ENCODE measurements at places on chromosomes 4 and X. TPM values are rescaled to one million over a fixed set of nuclear protein-coding genes. Genes with fewer than 3 reads are reported as not detected.

DNA sequence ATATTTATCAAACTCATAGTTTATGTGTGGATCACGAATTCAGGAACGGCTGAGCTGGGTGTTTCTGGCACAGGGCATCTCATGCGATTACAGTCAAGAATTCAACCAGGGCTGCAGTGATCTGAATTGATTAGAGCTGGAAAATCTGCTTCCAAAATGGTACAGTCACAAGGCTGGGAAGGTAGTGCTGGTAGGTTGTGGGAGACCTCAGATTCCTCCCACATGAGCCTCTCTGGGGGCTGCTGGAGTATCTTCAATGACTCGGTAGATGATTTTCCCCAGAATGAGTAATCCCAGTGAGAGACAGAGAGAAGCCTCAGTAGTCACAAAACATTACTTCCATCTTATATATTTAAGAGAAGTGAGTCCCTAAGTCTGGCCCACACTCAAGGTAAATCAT lies 36.2 kb upstream of the PRDX4 start:
- no peak for DNase-seq
- no peaks in the 10 kb centered on the region for H3K27me3 ChIP-seq
- no peaks in the 10 kb centered on the region for H3K4me1 ChIP-seq
- H3K4me3 ChIP-seq = no peak overlapping the region

- no peak overlapping the region for H3K27ac ChIP-seq
- no peaks in the 10 kb centered on the region for H3K27me3 ChIP-seq
- no peaks in the 10 kb centered on the region for H3K4me1 ChIP-seq
- DNase-seq = no peak
- H3K4me3 ChIP-seq = no peak overlapping the region
Measured at GRCh38 chr4:143025081-143025704, 159.5 kb upstream of the USP38 start.

- no peaks in the 10 kb centered on the region for H3K36me3 ChIP-seq
- H3K27ac ChIP-seq = no peak overlapping the region
- H3K4me3 ChIP-seq = no peak overlapping the region
Measured at GRCh38 chrX:154508384-154508745, 7.7 kb downstream of the FAM3A start.

MAP3K15 gene
- 0.37 TPM for total RNA-seq

TMEM31 gene
- not detected for total RNA-seq
